ENCODE measurements at places on chromosomes 3 and 15.

DNA sequence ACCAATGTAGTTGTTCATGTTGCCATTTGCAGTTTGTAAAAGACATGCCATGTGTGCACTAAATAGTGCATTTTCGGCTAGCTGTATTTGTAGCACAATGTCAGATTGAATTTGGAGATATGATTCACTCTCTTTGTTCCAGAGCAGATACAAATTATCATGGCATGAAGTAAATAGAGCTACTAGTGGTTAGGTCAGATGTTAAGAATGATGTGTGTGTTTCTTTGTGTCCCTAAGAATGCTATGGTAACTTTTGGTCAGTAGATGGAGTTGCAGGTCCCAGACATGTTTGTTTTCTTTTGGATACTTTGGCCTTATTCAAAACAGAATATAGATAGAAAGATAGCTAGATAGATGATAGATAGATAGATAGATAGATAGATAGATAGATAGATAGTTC lies 595.8 kb downstream of the NLGN1 start:
- no peak for DNase-seq

DNA sequence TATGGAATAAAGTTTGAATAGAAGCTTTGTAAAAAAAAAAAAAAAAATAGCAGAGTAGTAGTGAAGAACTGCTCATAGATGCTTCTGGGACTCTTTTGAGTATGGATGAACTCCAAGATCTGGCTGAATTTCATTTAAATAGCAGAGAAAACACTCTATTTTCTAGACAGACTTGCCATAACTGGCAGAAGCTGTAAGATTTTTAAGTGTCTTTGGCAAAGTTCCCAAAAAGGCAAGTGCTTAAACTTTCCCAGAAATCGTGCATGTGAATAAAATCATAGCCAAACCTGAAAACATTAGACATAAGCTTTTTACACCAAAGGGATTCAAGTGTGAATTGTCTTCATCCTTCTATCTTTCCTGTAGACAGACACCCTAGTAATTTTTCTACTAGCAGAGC lies 110.3 kb upstream of the MITF start:
- no peak for DNase-seq

DNA sequence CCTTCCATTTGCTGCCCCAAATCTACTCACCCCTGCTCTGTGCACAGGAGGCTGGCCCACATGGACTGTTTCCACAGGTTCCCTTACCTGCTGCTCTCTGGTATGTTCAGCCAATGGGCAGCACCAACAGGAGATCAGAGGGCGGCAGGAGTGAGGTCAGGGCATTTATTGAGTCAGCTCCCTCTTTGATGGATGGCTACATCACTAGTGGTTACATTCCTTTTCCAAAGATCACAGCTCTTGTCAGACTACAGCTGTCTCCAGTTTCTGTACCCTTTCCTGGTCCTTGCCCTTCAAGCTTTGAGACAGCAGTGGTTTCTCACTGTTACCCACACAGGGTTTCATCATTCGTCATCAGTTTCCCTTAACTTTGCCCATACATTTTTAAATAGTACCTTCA lies 325.1 kb downstream of the SUCLG2 start:
- DNase-seq, result peak; percentile 0

DNA sequence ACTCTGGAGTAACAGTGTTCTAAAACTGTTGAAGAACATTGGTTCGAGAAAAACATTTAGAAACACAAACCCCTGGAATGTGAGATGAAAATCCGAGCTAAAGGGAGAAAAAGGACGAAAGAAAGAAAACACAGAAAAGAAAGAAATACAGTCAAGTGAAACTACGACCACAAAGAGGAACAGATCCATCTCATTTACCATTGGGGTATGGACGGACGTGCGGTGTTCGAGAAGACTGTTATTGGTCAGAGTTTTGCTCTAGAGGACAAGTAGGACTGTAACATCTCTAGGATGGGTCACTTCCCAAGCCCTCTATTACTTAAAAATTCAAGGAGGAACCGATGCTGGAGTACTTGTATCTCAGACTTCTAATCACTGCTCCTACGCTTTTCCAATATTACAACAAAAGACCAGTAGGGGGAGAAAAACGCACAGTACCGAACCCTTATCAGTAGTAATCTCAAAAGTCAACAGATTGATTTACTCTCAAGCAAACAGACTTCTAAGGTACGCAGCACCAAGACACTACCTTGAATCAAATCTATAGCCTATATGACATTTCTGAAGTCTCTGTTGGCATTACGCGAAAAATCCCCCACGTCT lies 1.1 kb upstream of the PIK3CA start:
- peak; percentile 7 for DNase-seq

DNA sequence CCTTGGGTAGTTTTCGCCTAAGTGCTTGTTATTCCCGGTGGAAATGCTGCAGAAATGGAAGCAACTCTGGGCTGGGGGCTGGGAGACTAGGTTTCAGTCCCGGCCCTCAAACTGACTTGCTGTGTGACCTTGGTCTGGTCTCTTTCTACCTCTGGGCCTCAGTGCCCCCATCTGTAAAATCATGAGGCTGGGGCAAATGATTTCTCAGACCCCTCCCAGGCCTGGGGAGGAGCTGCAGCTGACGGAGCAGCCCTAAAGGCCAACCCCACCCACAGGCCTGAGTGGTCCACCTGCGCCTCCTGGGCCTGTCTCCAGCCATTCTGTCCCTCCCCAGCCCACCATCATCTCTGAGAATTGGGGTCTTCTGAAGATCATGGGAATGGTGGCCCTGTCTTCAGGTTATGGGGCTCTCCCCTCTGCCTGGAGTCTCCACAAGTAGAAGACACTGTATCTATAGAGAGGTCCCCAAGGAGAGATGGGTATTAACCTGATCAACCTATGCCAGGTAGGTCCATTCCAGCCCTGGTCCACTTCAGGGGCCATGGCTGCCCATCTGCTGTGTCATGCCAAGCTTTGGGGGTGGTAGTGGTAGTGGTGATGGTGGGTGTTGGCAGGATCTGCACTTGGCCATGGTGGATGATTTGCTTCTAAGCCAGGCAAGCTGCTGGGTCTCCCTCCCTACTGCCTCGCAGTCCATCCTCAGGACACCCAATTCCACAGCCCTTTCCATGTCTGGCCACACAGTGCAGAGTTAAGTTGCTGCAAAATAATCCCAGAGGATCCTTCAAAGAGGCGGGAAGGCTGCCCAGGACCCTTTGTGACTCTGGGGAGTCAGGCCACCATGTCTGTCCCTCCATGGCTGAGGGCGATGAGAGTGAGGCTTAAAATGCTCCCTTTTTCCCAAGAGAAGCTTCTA lies 46.0 kb downstream of the ITGA11 start:
- DNase-seq, result no peak

GRCh38 chr3:50816894-50817293 lies 142.2 kb downstream of the DOCK3 start:
- DNase-seq, result no peak

DNA sequence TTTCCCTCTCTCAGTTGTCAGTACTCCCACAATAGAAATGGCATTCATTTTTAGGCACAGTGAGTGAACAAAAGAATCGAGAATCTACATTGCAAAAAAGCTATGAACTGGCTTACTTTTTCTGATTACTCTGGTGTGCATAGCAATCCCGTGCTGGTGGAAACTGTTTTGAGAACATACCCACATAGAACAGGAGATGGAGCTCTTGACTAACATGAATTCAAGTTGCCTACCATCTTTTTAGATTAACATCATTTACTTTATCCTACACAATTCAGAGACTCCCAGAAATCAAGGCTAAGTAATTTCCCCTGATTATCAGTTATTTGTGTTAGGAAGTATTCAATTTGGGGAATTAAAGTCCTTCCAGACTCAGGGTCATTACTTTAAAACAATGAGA lies 326.6 kb downstream of the ARPP21 start:
- DNase-seq, result no peak

DNA sequence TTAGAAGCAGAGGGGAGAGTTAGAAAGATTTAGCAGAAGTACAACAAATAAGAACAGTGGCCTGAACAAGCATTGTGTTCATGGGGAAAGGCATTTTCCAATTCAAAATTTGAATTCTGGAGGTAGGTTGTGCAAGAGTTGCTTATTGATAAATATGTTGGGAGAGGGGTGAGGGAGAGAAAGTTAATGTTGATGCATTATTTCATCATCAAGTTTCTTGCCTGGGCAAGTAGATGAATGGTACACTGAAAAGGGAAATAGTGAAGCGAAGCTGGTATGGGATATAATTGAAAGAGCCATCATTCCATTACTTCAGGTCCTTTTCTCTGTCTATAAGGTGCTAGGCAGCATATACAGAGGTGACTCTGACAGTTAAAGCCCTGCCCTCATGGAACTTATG lies 288.9 kb upstream of the GBE1 start:
- no peak for DNase-seq

GRCh38 chr3:57030721-57031120 lies 29.7 kb upstream of the SPATA12 start:
- DNase-seq, result no peak

DNA sequence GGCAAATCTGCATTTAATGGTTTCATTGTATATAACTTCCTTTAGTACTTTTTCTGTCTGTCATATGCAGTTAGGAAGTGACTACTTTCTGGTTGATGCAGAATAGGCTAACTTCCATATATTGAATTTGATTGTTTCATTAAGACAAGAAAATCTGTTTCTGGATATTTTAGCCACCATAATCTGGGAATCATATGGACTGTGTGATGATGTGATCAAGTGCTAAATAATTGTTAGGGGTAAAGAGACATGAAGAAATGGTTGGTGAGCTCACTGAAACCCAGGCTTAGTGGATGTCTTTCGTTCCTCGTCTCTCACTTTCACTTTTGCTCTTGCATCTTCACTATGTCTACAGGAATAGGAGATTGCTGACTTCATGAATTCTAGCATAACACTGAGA lies 3.5 kb upstream of the MNS1 start:
- DNase-seq, result no peak
